ENCODE measurements at places on chromosomes 1 and 21. TPM values are rescaled to one million over a fixed set of nuclear protein-coding genes. Genes with fewer than 3 reads are reported as not detected.

GRCh38 chr1:116111524-116112021, 374 bp downstream of the MAB21L3 start:
- DNase-seq: peak; percentile 94

- no peak for DNase-seq
Observed at GRCh38 chr1:26459573-26460031, 12.6 kb upstream of the HMGN2 start.

Gene TMEM82
- not detected for total RNA-seq

Gene FLG
- 1.7 TPM for total RNA-seq

Gene LCE2C
- total RNA-seq: not detected

GRCh38 chr1:245319094-245319493, 164.3 kb downstream of the KIF26B start:
- no peak for DNase-seq

- no peak for DNase-seq
Observed at GRCh38 chr1:182754087-182754486, 35.5 kb upstream of the NPL start.

Gene DMRTA2
- total RNA-seq: not detected

- peak; percentile 58 for DNase-seq
Observed at GRCh38 chr1:202725526-202725925, 15.3 kb upstream of the SYT2 start.

- DNase-seq: peak; percentile 76
Observed at GRCh38 chr1:52970149-52970548, 43.1 kb downstream of the SCP2 start.

DNA sequence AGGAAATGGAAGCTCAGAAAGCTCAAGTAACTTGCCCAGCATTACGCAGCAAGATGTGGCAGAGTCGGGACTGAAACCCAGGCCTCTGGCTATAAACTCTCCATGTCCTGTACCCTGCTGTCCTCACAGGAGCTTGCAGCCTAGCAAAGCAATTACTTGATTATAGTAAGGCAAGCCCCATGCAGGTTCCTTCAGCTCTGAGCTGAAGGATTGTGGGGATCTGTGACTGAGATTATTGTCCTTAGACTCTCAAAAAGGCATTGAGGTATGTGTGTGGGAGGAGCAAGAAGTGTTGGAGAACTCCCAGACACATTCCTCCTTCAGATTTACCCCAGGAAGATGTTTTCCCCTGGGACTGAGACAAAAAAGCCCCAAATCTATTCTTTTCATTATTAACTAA, 124.0 kb upstream of the SPATA6 start:
- peak; percentile 9 for DNase-seq

DNA sequence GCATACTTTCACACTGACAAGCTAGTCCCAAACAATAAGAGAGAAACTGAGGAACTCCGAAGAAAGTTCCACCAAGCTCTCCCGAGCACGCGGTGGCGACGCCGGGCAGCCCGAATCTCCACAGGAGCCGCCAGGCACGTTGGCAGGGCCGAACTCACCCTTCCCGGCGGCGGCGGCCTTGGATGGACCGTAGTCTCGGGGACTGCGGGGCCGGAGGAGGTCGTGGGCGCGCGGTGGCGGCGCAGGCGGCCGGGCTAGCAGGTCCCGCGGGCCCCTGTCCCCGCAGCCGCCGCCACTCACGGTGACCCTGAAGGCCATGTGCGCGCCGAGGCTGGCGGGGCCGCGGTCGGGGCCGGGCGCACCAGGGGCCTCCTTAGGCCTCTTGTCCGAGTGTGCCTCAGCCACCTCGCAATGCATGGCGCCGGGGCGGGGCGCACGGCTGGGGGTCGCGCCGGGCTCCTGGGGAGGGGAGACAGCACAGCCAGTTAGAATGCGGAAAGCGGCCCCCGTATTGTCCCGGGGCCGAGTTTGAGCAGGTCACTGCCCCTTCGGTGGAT, 1.2 kb downstream of the GLIS1 start:
- DNase-seq: no peak

GRCh38 chr1:227777646-227778045, 37.8 kb upstream of the PRSS38 start:
- no peak for DNase-seq

- DNase-seq: peak; percentile 33
Observed at GRCh38 chr1:62428351-62428750, 8.5 kb upstream of the USP1 start.

DNA sequence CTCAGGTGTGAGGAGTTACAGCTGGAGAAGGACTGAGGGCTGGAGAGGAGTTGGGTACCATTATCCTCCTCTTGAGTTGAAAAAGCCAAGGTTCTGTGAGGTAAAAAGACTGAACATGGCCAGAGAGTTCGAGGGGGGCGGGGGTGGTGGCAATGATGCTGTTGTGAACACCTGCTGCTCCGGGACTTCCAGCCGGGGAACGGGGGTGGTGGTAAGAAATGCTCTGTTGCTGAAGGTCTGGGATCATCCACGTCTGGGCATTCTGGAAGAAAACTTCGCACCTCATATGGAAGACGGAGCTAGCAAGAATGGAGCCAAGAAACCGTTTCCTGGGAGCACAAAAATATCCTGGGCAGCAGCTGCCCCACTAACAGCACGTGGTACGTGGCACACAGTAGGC, 20.1 kb upstream of the ALPL start:
- no peak for DNase-seq

- no peak for DNase-seq
Observed at GRCh38 chr1:59318271-59318860, 21.5 kb downstream of the FGGY start.

Gene JAM2
- 0.05 TPM for total RNA-seq

GRCh38 chr1:204261746-204262505, 48.1 kb upstream of the GOLT1A start:
- peak; percentile 73 for DNase-seq

DNA sequence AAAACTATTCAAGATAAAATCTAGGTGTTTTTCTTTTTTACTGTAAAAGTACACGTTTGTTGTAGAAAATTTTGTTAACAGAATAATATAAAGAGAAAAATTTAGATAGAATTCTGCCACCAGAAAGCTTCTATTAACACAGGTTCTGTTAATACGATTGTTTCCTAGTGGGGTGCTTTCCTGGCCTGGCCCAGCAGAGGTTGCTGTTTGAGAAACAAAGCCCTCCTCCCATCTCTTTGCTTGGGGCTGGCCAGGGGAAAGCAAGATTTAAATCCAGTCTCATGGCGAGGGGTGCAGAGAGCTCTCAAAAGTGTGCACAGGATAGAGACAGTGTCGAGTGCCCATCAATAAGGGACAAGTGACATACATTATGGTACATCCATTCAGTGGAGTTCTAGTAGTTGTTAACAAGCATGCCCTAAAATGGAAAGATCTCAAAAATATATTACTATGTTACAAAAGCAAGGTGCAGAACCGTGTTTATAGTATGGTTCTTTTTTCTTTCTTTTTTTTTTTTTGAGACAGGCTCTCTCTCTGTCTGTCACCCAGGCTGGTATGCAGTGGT, 14.6 kb upstream of the ACBD3 start:
- no peak for DNase-seq

GRCh38 chr1:33719771-33720670, 143.9 kb upstream of the HMGB4 start:
- DNase-seq: no peak

GRCh38 chr1:89971600-89971999, 23.3 kb upstream of the ZNF326 start:
- DNase-seq: no peak

Gene TLCD4
- total RNA-seq: 9.5 TPM

- DNase-seq: peak; percentile 45
Observed at GRCh38 chr1:228464487-228464983, 22.6 kb upstream of the RNF187 start.

Gene SPATA46
- not detected for total RNA-seq

Data from renal cortical epithelial cell (primary cell).